ENCODE measurements at places on chromosomes 6 and 20.

GRCh38 chr6:36241728-36242127, 28.1 kb upstream of the PNPLA1 start:
- DNase-seq = no peak

DNA sequence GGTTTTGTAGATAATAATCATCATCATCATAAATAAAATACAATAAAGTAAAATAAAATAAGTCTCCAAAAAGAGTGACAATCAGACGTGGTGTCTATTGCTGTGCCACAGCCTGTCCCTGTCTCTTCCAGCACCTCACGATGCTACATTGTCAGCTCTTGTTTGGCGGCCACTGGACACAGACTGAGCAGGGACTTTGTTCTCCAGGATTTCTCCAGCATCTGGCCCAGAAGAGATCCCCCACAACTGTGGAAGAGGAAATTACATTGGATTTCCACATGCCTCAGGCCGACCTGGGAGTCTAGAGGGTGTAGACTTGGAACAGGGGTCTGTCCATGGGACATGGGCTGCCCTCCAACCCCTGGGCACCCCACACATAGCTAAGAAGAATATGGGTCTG, 39.2 kb upstream of the RALY start:
- no peak for DNase-seq

DNA sequence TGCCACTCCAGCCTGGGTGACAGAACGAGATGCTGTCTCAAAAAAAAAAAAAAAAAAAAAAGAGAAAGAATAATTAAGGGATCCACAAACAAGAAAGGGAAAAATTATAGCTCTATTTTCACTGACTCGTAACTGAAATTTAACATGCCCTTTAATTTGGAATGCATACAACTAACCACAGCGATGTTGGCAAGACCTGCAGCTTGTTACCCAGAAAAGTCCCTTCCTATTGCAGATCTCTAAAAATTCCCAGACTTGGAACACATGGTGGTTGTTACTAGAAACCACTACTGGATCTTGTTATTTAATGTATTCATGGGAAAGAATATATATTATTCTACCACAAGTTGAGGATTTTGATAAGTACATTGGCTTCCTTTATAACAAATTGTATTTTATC, 27.8 kb upstream of the SMIM28 start:
- DNase-seq = no peak

GRCh38 chr6:71164890-71165289, 123.7 kb upstream of the OGFRL1 start:
- no peak for DNase-seq
